HTR-8/SVneo (cell line): ENCODE measurements at places on chromosomes 5 and 9.

- DNase-seq = no peak
Observed at GRCh38 chr5:55391707-55392106, 83.9 kb downstream of the MTREX start.

GRCh38 chr9:74503666-74504065 lies 6.5 kb downstream of the RORB start:
- no peak for DNase-seq

GRCh38 chr9:124779368-124780059 lies 2.6 kb downstream of the OLFML2A start:
- DNase-seq = peak; percentile 56

- DNase-seq = no peak
Observed at GRCh38 chr5:136425921-136426320, 60.6 kb upstream of the TRPC7 start.

DNA sequence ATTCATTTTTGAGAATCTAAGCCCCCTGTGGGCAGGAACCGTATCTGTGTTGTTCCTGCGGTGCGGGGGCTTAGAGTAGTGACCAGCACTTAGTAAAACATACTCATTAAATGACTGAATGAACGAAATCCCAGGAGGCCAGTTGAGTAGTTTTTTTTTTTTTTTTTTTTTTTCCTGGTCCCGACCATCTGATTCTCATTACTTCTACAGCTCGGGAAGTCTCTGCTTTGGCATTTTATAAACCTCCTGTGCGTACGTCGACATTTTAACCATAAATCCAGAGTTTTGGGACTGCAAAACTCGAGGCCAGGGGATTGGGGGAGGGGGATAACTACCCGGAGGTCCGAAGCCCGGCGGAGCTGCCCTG lies 31.5 kb upstream of the SPRY4 start:
- DNase-seq = no peak

DNA sequence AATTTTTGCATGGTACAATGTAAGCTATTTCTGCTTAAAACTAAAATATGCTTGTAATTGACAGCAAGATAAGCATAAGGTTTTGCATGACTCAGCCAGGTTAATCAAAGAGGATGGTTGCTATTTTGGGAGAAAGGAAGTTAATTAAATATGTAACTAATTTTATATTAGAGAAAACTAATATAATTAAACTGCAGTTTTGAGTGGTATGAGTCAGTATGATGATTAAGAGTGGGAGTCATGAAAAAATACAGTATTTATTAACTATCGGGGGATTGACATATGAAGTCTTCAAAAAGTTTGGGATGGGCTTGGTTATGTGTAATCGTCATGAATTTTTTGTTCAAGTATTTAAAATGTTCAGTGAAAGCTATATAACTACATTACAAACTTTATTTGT lies 54.0 kb upstream of the CDK20 start:
- no peak for DNase-seq

DNA sequence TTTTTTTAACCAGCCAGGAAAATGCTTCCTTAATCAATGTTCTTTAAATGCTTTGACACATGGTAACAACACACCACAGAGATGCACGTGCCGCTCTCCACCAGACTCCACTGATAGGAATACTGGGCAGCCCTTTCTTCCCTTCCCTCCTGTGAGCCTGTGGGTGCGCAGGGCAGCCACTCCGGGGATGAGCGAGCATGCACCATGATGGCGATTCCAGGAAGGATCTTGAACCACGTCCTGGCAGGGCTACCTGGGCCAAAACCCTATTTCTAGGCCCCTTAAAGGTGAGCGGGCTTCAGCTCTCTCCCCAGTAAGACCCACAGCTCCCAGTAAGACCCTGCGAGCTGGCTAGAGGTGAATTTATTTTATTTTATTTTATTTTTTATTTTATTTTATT lies 128.2 kb downstream of the MVB12B start:
- DNase-seq = no peak

- DNase-seq = no peak
Observed at GRCh38 chr5:82384034-82384750, 106.0 kb upstream of the RPS23 start.

- no peak for DNase-seq
Observed at GRCh38 chr9:86257391-86257790, 2.1 kb downstream of the C9orf153 start.

DNA sequence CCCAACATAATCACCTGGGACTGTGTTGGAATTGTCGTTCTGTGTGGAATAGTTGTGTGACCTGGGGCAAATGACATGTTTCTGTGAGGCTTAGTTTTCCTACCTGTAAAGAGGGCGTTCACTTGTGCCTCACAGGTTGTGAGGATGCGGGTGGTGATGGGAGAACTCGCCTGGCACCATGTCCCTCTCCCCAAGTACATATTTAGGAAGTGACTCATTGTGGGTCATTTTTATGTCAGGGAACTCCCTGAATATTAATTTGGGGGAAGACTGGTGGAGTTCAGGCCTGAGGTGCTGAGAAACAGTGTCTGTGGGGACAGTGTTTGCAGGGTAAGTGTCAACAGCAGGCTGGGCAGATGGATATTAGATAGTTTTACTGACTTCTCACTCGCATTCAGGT lies 144.7 kb downstream of the KDM4C start:
- DNase-seq = no peak

- DNase-seq = no peak
Observed at GRCh38 chr9:68614121-68614520, 73.4 kb upstream of the TMEM252 start.

- no peak for DNase-seq
Observed at GRCh38 chr9:29150606-29151005, 1577.3 kb upstream of the C9orf72 start.

- no peak for DNase-seq
Observed at GRCh38 chr5:76657091-76657490, 33.9 kb upstream of the F2RL2 start.

- no peak for DNase-seq
Observed at GRCh38 chr9:37363124-37363523, 59.4 kb upstream of the GRHPR start.

- no peak for DNase-seq
Observed at GRCh38 chr5:127696683-127697082, 6.5 kb upstream of the CCDC192 start.

GRCh38 chr5:138568061-138568824 lies 7.0 kb downstream of the HSPA9 start:
- DNase-seq = no peak

GRCh38 chr5:92908952-92909601 lies 671.9 kb downstream of the NR2F1-AS1 start:
- DNase-seq = no peak

GRCh38 chr5:7586480-7586879 lies 190.5 kb downstream of the ADCY2 start:
- DNase-seq = no peak

- DNase-seq = no peak
Observed at GRCh38 chr5:179828756-179829421, 8.2 kb downstream of the SQSTM1 start.

DNA sequence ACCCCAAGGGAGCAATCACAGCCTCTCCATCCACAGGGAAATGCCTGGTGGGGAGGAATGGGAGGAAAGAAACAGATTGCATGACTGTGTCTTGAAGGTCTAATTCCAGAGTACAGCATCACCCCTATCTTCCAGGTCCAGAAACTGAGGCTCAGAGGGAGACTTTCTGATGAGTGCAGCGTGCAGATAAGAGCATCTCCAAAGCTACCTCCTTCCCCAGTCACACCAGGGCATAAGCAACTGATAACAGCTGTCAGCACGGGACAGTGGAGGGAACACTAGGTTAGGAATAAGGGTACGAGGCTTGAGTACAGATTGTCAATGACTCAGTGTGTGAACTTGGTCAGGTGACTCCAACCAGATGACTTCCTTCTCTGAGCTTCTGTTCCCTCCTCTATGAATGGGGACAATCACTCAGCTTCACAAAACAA lies 126.9 kb downstream of the KCNIP1 start:
- no peak for DNase-seq

- DNase-seq = no peak
Observed at GRCh38 chr5:81657386-81657785, 93.5 kb downstream of the SSBP2 start.

DNA sequence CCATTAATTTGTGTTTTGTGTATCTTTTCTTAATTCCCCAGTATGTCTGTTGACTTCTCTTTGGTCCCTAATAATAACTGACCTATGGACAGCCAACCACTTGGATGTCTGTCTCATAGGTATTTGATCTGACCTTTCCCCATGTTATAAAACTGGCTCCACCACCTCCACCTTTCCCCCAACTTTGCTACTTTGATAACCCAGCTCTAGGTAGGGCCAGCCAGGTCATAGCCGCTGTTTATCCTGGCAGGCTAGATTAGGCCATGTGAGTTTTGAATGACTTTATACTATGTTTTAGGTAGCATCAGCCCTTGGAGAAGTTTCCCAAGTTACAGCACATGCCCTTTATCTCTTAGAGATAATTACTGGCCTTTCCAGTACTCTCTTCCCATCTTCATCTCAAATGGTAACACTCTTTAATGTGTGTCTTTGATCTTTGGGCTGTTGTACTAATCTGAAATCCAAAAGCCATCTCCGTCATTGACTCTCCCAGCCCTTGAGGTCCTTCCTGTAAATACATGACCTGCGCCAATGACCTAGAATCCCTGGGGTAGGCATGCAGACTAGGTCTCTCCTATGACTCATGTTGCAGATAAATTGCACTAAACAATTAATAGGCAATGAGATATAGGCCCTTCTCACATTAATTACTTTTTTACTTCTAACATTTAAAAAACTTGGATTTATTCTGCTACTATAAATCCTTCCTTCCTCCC lies 152.6 kb downstream of the CD180 start:
- DNase-seq = no peak

DNA sequence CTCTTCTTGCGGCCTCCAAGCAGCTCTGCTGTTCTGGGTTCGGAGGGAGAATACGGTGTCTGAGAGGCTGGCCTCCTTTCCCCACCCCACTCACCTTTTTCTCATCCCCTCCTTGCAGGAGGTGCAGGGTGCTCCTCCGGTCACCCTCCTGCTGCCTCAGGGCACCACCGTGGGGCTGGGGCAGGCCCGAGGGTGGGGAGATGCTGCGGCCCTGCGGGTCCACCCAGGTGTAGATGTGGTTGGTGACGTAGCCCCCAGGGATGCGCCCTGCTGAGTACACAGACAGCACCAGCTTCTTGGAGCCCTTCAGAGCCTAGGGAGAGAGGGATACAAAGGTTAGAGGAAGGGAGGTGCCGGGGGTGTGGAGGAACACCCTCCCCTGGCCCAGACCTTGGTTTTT lies 26.8 kb downstream of the WHRN start:
- no peak for DNase-seq

DNA sequence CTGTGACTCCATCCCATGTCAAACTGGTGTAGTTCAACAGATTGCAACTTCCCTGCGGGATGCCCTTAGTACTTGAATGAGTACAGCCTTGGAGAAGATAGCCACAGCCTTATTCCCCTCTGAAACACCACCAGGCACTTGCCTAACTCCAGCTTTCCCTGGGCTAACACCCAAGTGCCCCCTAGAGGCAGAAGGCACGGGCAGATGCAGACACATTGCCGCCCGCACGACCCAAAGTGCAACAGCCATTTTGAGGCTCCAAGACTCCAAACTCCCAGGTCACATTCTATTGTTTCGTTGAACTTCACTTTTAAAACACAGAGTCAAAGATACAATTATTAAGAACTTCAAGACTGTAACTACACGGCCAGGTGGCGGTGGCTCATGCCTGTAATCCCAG lies 163.6 kb upstream of the CDH6 start:
- no peak for DNase-seq

DNA sequence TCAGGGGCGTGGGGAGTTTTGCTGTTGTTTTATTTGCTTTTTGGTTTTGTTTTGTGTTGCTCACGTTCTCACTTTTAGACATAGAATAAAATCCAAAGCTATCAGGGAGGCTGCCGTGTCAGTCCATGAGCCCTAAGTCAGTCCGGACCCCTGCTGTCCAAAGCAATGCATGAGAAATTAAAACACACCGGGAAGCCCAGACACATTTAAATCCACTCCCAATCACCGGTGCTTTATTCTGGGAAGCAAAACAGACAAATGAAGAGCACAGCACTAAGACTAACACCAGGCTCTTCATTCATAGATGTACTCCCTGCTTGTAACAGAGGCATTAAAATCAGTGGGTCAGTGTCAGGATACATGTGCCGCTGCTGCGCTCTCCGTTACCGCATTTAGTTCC lies 180.9 kb downstream of the IRX2 start:
- no peak for DNase-seq

DNA sequence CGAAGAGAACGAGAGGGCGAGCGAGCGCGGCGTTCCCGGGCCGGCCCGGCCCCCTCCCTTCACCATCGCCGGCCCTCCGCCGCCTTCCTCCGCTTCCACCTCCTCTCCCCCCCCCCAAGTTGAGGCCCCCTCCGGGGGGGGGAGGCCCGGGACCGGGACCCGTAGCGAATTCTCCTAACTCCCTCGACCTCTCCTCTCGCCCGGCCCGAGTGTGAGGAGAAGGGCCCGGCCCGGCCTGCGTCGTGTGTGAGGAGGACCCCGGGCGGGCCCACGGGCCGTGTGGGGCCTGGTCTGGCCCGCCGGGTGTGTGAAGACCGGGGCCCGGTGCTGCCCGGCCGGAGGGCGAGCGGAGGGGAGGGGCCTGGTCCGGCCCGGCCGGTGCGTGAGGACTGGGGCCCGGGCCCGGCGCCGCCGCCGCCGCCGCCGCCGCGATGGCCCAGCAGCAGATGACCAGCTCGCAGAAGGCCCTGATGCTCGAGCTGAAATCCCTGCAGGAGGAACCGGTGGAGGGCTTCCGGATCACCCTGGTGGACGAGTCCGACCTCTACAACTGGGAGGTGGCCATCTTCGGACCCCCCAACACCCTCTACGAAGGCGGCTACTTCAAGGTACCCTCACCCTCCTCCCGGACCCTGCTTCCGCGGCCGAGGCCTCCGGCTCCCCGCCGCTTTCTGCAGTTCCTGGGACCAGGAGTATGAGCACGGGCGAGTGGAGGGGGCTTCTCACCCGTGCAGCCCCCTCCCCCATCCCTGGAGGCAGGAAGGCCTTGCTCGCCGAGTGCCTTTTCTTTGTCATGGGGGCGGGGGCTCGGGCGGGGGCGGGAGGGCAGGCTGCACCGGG lies 587 bp downstream of the UBE2R2 start:
- DNase-seq = peak; percentile 48
